Stimulated activated CD4-positive, alpha-beta T cell treated with anti-CD3 and anti-CD28 coated beads, Interleukin-12 subunit alpha, Interleukin-12 subunit beta, amount 100 ng/mL, for 48 hours (primary cell): ENCODE measurements at places on chromosomes 5 and 9.

- no peak for DNase-seq
Observed at GRCh38 chr5:135255461-135256178, 143.4 kb downstream of the MACROH2A1 start.

GRCh38 chr9:131105952-131106351 is 9.6 kb downstream of the AIF1L start:
- DNase-seq = no peak

GRCh38 chr9:112743216-112743836 is 7.2 kb upstream of the SNX30 start:
- no peak for DNase-seq

DNA sequence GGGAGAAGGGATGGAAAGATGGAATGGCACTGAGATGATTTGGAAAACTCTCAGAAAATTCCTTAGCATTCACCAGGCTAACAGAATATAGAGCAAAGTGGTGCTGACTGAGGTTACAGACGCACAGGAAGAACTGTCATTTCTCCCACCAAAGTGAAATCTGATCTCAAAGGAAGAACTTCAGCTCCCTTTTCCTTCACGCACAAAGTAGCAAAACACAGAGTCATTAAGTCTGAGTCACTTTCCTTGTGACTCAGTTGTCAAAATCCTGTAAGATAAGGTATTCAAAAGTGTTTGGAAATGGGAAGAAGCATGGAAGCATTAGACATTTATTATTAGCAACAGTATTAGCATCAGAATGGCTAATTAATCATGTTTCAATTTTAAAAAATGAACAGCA is 11.7 kb downstream of the MPDZ start:
- DNase-seq = no peak

DNA sequence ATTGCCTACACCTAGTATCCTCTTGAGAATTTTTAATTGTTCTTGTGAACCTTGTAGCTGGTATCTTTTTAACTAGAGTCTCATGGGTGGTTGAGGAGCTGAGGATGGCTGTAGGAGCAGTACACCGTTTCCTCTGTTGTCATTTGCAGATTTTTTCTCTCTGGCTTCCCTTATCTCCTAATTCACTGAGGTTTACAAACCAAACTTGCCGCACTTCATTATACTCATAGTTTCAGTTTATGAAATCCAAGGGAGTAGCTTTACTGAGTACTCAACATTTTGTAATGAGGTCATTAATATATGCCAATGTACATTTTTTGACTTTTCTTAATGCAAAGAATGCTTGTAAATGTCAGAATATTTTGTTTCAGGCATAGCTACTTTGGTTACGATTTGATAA is 154.2 kb downstream of the CCDC171 start:
- DNase-seq = no peak

GRCh38 chr5:17346811-17347210 is 129.4 kb downstream of the BASP1 start:
- no peak for DNase-seq

- no peak for DNase-seq
Observed at GRCh38 chr9:93086447-93087224, 9.4 kb upstream of the CARD19 start.

DNA sequence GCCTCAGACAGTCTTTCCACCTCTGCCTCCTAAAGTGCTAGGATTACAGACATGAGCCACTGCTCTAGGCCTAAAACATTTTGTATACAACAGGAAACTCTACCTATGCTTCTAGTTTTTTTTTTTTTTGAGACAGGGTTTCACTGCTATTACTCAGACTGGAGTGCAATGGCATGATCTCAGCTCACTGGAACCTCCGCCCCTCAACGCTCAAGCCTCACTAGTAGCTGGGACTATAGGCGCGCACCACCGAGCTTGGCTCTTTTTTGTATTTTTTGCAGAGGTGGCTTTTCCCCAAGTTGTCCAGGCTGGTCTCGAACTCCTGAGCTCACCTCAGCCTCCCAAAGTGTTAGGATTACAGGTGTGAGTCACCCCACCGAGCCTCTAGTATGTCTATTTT is 5.4 kb downstream of the HSPA9 start:
- no peak for DNase-seq

DNA sequence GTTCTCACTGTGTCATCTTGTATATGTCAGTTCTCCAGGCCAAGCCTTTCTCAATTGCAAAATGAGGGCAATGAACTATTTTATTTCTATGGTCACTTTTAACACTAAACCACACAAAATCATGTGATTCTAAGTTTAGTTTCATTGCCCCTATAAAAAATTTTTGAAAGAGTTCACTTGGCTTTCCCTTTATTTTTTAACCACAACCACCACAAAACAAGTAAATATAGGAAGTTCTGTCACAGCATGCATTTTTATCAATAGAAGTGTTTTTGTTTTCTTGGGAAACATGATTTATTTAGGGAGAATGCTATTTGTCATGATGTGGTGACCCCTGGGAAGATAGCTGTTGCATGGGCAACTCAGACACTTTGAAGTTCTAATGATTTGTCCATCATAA is 169.1 kb downstream of the CSNK1G3 start:
- DNase-seq = no peak
